ENCODE measurements at places on chromosomes 6 and 20.
A peak's percentile ranks its signal among the peaks of the same experiment; 100 is the strongest.

- no peak for DNase-seq
Measured at GRCh38 chr6:28543651-28544610, 18.2 kb downstream of the GPX5 start.

GRCh38 chr6:148758492-148758891 is 11.7 kb downstream of the UST start:
- DNase-seq = no peak

DNA sequence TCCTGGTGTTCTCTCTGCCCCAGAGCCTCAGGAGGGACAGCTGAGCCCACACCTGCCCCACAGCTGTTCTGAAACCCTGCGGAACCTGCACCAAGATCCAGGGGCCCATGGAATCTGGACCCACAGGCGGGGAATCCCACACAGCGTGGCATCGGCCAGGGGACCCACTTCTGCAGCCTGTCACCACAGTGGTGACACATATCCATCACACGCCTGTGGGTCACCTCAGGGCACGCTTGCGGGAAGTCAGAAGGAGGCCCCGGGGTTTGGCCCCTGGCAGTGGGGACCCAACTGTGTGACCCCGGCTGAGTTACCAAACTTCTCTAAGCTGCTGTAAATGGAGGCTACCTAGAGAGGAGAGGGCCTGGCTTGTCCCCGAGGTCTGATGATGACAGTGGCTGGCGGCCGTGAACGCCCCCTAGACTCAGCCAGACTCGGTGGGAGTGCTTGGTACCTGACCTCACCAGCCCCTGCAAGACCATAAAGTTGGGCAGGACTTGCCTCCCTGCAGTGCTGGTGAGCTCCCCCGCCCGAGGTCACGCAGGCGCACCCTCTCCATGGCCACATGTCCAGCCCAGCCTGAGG is 2.3 kb upstream of the HRH3 start:
- DNase-seq = no peak

- DNase-seq = no peak
Measured at GRCh38 chr20:8335059-8335458, 203.0 kb downstream of the PLCB1 start.

- peak; percentile 47 for DNase-seq
Measured at GRCh38 chr6:53929041-53929820, 134.4 kb downstream of the LRRC1 start.

- no peak for DNase-seq
Measured at GRCh38 chr20:41306061-41306727, 11.3 kb downstream of the ZHX3 start.

DNA sequence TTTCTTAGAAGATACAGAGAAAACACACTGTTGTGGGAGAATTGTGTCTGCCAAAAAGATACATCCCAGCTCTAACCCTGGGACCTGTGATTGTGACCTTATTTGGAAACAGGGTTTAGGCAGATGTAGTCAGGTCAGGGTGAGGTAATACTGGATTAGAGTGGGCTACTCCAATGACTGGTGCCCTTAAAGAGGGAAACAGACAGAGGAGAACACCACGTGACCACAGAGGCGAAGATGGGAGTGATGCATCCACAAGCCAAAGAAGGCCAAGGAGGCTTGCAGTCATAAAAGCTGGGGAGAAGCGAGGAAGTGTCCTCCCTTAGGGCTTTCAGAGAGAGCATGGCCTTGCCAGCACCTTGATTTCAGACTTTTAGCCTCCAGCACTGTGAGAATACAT is 35.6 kb downstream of the SLC52A3 start:
- DNase-seq = no peak

GRCh38 chr20:16411361-16411760 is 161.9 kb downstream of the KIF16B start:
- no peak for DNase-seq

DNA sequence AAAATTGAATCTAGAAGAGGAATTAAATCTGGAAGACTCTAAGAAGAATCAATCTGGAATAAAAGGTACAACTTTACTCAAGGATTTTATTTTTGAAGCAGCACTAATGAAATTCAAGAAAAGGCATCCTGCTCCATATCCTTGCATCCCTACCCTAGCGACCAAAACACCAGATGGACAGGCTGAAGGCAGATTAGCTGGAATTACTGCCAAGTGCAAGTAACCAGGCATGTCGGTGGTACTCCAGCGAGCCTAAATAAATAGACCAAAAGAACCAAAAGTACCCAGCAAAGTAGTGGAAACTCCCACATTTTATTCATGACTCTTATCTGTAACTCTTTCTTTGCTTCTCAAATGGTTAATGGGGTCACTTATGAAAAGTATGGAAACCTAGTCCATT is 21.0 kb downstream of the OPRM1 start:
- DNase-seq = no peak

DNA sequence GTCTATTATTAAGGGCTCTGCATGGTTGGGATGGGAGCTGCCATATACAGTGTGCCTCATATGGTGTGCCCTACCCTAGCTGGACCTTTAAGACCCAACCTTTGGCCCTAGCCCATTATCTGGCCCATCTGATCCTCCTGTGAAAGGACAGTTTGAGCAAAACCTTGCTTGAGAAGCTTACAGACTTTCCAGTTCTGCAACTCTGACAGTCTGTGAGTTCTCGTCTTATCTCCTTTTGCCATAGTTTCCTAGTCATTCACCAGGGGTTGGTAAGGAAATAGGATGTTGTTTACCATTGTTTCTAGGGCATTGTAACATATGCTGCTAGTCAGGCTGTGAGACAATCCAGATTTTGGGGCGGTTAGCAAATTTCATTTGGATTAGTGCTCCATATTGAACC is 17.2 kb downstream of the CTNNBL1 start:
- no peak for DNase-seq

- no peak for DNase-seq
Measured at GRCh38 chr6:126722411-126722810, 382.5 kb downstream of the CENPW start.

DNA sequence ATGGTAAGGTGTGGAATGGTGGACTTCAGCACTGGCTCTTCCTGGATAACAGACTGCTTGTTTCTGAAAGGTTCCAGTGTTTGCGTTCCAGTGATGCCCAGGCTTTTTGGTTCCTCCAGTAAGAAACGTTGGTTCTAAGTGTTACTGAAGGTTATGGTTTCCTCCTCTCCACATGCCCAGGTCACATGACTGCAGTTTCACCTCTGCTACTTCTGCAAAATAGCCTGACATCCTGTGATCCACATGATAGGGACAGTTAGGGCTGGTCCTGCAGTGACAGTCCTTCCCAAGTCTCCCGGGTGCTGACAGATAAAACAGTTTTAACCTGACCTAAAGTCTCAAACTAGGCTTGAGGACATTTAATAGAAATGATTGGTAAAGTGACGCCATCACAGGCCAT is 132.2 kb upstream of the CST7 start:
- DNase-seq = no peak

Data from DMS53 (cell line).